ENCODE measurements at places on chromosomes 3 and 15.

GRCh38 chr3:188627652-188628051 is 473.7 kb downstream of the LPP start:
- no peak overlapping the region for H3K27ac ChIP-seq
- H3K36me3 ChIP-seq, result no peaks in the 10 kb centered on the region
- no peak overlapping the region for H3K4me3 ChIP-seq
- H3K4me1 ChIP-seq, result no peaks in the 10 kb centered on the region
- H3K27me3 ChIP-seq, result no peaks in the 10 kb centered on the region
- DNase-seq, result no peak

GRCh38 chr3:55572816-55573215 is 85.7 kb upstream of the WNT5A start:
- DNase-seq, result no peak
- peaks cover 16% of the 10 kb centered on the region for H3K4me1 ChIP-seq
- H3K4me3 ChIP-seq, result no peak overlapping the region
- H3K36me3 ChIP-seq, result no peaks in the 10 kb centered on the region
- no peak overlapping the region for H3K27ac ChIP-seq
- no peaks in the 10 kb centered on the region for H3K27me3 ChIP-seq

DNA sequence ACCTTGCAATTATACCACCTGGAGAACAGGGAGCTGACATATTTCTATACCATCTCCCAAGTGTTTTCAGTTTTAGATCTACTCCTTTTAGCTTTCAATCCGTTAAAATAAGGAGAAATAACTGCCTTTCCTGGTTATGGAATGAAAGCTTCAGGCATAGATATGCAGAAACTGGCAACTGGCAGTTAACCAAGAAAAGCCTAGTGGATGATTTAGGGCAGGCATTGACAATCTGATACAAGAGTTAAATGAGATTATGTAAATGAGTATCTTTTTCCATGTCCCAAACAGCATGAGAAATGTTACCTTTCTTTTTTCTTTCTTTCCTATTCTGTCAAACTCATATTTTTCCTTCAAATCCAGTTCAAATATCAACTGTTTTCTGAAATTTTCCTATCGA is 689.1 kb upstream of the DPPA4 start:
- H3K4me1 ChIP-seq, result no peaks in the 10 kb centered on the region
- H3K27me3 ChIP-seq, result no peaks in the 10 kb centered on the region
- no peak overlapping the region for H3K27ac ChIP-seq

DNA sequence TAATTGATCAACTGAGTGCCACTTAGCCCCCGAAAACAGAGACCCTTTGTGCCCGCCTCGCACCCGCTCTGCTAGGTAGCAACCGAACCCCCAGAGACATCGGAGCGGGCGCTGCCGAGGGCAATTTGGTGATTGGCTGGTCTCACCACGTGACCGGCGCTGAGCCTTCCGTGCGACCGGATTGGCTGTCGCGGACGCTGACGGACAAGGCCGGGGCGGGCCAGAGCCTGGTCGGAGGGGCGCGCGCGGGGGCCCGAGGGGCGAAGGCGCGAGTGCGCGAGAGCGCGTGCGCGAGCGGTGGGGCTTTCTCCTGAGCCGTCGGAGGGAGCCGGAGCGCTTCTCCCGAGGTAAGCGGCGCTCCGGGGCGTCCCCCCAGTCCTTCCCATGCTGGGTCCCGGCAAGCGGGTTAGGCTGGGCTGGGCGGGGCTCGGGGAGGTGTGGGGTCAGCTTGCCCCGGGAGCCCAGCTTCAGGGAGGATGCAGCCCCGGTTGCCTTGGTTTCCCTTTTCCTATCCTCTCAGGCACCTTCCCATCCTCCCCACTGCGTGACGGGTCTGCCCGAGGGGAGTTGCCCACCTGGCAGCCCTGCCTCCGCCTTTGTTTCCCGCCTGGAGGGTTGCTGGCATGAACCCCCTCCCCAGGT is at the start of gene TMEM108:
Gene TMEM108, plus strand, starts transcription at position 303 of the 642 bp plus-strand sequence.
- DNase-seq, result peak; percentile 97
- no peak within 1 kb of the TSS for H3K27ac ChIP-seq
- peaks cover 31% of the 10 kb centered on the region for H3K27me3 ChIP-seq
- H3K4me3 ChIP-seq, result peak within 1 kb of the TSS; percentile 74
- H3K36me3 ChIP-seq, result no peaks in the 10 kb centered on the region
- H3K4me1 ChIP-seq, result peaks cover 24% of the 10 kb centered on the region
